Upper lobe of left lung (tissue), 6 donors: ENCODE measurements at places on chromosomes 11 and 22. TPM values are rescaled to one million over a fixed set of nuclear protein-coding genes. Genes with fewer than 3 reads are reported as not detected.
A peak's percentile ranks its signal among the peaks of the same experiment; 100 is the strongest.

GRCh38 chr11:128465946-128466705, 121.2 kb downstream of the ETS1 start:
- DNase-seq = no peak

Gene APOL2
- total RNA-seq = 62.7 TPM

- no peak for DNase-seq
Observed at GRCh38 chr11:42257534-42257933, 798.1 kb upstream of the LRRC4C start.

Gene MAPK8IP1
- total RNA-seq = 5.4 TPM

GRCh38 chr11:85658180-85658579, 6.7 kb downstream of the CREBZF start:
- no peak for DNase-seq

Gene KDM4E
- not detected for total RNA-seq

DNA sequence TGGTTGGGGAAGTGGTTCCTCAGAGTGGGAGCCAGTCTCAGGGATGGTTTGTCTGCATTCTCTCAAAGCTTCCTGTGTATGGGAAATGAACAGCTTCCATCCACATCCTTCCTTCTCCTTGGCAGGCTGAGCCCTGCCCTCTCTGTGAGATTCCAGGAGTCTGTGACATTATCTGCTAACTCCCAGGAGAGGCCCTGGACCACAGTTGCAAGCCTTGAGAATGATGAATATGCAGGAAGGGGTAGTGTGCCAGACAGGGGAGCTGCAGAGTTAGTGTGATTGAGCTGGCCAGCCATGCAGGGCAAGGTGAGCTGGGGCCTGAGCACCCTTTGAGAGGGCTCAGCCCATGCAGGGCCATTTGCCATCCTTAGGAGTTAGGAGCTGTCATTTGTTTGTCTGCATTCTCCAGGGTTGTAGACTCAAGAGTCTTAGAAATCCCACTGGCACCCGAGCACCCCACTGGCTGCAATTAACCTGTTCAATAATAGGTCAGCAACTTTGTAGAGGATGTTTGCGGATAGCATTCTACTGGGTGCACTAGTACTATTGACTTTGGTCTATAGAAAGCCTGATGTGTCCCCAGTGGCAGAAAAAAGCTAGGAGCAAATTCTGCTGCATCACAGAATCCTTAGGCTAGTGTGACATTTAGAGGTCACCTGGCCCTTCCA, 299.0 kb upstream of the CADM1 start:
- DNase-seq = no peak

GRCh38 chr11:12687740-12688139, 13.5 kb downstream of the TEAD1 start:
- DNase-seq = no peak

DNA sequence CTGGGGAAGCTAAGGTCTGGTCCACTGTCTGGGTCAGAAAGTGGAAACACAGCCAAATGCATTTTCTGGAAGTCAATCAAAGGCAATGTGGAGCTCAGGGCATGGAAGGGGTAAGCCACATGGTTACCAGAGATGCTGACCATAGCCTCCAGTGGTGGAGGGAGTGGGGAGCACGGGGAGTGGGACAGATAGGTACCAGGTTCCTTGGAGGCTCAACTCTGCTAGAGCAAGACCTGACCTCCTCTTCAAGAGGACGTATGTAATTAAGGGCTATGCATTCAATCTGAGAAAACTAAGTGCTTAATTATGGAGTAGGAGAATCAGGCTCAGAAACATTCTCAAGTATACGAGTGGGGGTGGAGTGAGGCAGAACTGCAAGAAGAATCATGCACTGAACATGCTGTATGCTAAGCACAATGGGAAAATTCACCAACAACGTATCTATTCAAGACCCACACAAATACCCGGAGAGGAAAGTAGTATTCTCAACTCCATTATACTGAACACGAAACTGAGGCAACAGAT, 65.2 kb upstream of the PHOX2A start:
- DNase-seq = no peak

GRCh38 chr11:128405714-128406662, 181.4 kb downstream of the ETS1 start:
- DNase-seq = no peak

DNA sequence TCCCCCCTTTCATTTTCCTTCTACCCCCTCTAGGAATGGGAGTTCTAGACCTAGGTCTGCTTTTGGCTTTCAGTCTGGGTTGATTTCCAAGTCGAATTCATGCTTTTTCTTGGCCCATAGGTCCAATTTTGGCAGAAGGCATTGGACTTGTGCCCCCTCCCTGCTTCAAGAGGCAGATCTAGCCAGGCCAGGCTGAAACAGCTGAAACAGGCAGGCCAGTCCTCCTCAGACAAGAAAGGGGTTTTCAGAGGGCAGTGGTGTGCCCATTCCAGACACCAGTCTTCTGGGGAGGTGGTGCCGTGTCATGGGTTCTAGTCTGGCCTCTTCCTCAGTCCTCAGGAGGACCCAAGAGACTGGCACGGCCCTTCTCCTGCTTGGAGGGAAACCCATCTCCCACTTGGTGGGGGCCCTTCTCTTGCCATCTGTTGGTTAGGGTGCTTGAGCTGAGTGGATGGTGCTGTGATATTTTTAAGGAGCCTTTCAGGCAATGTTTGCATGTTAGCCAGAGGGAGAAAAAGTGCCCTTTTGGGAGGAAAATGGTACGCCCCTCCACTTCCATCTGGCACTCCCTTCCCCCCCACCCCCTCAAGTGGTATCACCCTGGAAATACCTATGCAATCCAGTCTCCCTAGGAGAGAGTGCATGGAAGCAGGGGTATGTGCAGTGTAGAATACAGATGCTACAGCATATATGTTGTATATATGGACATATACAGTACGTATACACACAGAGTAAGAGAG, 53.6 kb downstream of the SYT13 start:
- DNase-seq = no peak

Gene C1QTNF5
- total RNA-seq = 29.3 TPM

Gene PKNOX2
- total RNA-seq = 8.1 TPM

- DNase-seq = no peak
Observed at GRCh38 chr11:69409812-69410645, 71.4 kb upstream of the LINC01488 start.

Gene SLC1A2
- 1.9 TPM for total RNA-seq

Gene HORMAD2
- total RNA-seq = not detected

GRCh38 chr22:48223488-48224190, 1461.2 kb downstream of the TBC1D22A start:
- DNase-seq = no peak

DNA sequence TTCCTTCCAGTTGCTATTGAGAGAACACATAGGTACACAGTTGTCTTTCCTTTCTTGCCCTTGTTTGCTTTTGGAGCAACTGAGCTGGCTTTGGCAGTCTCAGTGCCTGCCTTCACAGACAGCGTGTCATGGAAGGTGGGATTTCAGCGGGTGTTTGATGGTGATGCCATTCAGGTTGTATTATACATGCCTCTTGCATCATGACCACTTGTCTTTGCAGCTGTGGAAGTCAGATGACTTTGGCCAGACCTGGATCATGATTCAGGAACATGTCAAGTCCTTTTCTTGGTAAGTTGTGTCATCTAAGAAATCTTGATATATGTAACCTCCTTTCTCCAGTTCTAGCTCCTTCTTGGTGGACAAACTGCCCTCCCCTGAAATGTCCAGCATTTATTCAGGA, 37.1 kb upstream of the SORL1-AS1 start:
- no peak for DNase-seq

DNA sequence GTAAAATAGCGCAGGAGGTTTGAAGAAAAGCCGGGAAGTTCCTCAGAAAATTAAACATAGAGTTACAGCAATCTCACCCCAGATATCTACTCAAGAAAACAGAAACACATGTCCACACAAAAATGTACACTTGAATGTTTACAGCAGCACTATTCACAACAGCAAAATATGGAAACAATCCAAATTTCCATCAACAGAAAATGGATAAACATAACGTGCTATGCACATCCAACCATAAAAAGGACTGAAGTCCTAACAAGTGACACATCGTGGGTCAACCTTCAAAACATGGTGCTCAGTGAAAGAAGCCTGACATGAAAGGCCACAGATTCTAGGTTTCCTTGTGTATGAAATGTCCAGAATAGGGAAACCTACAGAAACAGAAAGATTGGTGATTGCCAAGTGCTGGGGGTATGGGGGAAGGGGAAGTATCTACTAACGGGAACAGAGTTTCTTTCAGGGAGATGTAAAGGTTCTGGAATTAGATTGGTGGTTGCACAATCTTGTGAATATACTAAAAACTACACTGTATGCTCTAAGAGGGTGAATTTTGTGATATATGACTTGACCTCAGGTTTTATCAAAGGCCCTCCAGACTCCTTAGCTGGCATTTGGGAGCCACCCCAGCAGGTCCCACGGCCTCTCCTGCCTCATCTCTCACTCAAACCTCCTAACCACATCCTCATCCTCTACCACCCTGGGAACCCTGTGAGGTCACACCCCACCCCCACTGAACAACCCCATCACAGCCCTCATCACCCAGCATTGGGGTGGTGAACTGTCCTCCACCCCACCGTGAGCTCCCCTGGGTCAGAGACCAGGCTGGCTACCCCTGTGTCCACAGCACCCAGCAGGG, 69.2 kb upstream of the PRR5 start:
- no peak for DNase-seq

Gene B3GAT1
- total RNA-seq = under 0.01 TPM

DNA sequence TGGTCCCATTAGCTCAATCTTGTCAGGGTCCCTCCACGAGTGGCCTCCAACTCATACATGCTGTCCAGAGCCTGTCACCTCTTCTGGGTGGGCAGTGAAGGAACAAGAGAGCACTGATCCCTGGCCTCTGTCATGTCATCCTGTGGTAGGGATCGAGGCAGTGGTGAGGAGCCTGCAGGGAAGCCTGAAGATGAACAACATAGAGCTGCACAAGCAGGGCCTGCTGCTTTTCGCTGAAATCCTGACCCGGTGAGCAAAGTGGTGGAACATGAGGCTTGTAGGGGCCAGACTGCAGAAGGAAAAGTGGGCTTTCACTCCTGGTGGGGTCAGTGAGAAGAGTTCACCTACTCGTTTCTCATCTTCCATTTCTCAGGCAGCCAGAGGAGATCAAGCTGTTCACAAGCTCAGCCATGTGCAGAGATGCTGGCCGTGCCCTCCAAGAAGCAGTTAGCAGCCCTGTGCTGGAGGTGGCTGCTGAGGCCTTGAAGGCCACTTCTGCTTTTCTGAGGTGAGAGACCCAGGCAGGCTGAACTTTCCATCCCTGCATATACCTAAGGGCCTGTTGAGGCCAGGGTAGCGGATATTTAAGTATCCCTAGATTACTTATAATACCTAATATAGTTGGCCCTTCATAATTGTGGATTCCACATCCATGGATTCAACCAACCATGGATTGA, 32.9 kb downstream of the MEI1 start:
- no peak for DNase-seq

DNA sequence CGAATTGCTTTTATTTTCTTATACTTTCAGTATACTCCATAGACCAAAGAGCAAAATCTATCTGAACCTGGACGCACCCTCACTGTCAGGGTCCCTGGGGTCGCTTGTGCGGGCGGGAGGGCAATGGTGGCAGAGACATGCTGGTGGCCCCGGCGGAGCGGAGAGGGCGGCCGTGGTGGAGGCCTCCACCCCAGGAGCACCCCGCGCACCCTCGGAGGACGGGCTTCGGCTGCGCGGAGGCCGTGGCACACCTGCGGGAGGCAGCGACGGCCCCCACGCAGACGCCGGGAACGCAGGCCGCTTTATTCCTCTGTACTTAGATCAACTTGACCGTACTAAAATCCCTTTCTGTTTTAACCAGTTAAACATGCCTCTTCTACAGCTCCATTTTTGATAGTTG, 1077.4 kb downstream of the BRD1 start:
- no peak for DNase-seq

Gene FXYD6
- 26.2 TPM for total RNA-seq

Gene LDLRAD3
- 7.8 TPM for total RNA-seq

- DNase-seq = no peak
Observed at GRCh38 chr11:79342236-79342635, 98.6 kb downstream of the TENM4 start.

GRCh38 chr11:65855927-65856363, 2.0 kb downstream of the CFL1 start:
- no peak for DNase-seq

Gene CRYAB
- total RNA-seq = 23.0 TPM

GRCh38 chr11:27558401-27558800, 51.8 kb upstream of the LIN7C start:
- no peak for DNase-seq

DNA sequence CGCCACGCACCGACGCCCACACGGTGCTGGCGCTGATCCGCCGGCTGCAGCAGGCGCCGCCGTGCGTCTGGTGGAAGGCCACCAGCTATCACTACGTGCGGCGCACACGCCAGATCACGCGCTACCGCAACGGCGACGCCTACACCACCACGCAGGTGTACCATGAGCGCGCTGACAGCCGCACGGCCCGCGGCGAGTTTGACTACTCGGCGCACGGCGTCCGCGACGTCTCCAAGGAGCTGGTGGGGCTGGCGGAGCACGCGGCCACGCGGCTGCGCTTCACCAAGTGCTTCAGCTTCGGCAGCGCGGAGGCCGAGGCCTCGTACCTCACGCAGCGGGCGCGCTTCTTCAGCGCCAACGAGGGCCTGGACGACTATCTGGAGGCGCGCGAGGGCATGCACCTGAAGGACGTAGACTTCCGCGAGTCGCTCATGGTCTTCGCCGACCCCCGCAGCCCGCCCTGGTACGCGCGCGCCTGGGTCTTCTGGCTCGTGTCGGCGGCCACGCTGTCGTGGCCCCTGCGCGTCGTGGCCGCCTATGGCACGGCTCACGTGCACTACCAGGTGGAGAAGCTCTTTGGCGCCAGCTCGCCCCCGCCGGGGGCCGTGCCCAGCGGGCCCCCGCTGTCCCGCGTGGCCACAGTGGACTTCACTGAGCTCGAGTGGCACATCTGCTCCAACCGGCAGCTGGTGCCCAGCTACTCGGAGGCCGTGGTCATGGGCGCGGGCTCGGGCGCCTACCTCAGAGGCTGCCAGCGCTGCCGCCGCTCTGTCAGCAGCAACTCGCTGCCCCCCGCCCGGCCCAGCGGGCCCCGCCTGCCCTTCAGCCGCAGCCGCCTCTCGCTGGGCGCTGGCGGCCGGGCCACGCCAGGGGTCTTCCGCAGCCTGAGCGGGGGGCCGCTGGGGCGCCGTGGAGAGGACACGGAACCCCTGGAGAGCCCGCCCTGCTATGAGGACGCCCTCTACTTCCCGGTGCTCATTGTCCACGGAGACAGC, 3.2 kb downstream of the TMEM151A start:
- DNase-seq = peak; percentile 84

GRCh38 chr22:46993633-46994032, 231.2 kb downstream of the TBC1D22A start:
- peak; percentile 81 for DNase-seq

DNA sequence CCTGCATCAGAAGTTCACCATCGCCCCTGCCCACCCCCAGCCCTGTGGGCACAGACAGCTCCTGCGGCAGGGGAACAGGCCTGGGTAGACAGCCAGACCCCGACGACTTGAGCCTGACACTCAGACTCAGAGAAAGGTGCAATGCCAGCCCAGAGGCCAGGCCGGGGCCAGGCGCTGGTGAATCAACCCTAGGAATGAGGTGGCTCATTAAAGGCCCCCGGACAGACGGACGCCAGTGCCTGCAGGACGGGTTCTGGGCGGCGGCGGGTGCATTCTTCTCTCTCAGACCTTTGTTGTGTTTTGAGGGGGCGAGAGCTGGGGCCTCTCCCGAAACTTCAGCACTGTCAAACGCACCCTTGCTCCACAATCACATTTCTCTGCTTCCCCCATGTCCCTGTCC, 5.6 kb downstream of the OVOL1 start:
- DNase-seq = peak; percentile 75

Gene MB
- 0.98 TPM for total RNA-seq
